ENCODE measurements at places on chromosomes 7 and 10. TPM values are rescaled to one million over a fixed set of nuclear protein-coding genes. Genes with fewer than 3 reads are reported as not detected.

STAG3 gene
- total RNA-seq: 0.05 TPM

VIPR2 gene
- not detected for total RNA-seq

ZRANB1 gene
- 8.1 TPM for total RNA-seq

AZGP1 gene
- total RNA-seq: 43.2 TPM

FXYD4 gene
- not detected for total RNA-seq

POM121C gene
- total RNA-seq: 15.6 TPM

TWIST1 gene
- not detected for total RNA-seq

PPP1R3A gene
- not detected for total RNA-seq

PKD2L1 gene
- total RNA-seq: not detected

DDX56 gene
- total RNA-seq: 147 TPM

EN2 gene
- not detected for total RNA-seq

MINDY4 gene
- total RNA-seq: 3.5 TPM

TEX36 gene
- total RNA-seq: not detected

IQUB gene
- 0.05 TPM for total RNA-seq

COL1A2 gene
- total RNA-seq: not detected

CFAP43 gene
- total RNA-seq: 0.18 TPM

LFNG gene
- 85.6 TPM for total RNA-seq

SMO gene
- total RNA-seq: not detected

GRM8 gene
- not detected for total RNA-seq

HMX2 gene
- not detected for total RNA-seq

ATOH7 gene
- not detected for total RNA-seq

MRLN gene
- not detected for total RNA-seq

DNAJC12 gene
- total RNA-seq: 3.4 TPM

SERPINE1 gene
- 4.6 TPM for total RNA-seq

PDE1C gene
- total RNA-seq: not detected

TACC2 gene
- 25.0 TPM for total RNA-seq

TMEM196 gene
- not detected for total RNA-seq

Measured in HT-29 (cell line).